NCI-H510A (cell line): ENCODE measurements at places on chromosomes 6 and 20.
A peak's percentile ranks its signal among the peaks of the same experiment; 100 is the strongest.

GRCh38 chr20:18801516-18801915 is 12.1 kb upstream of the SCP2D1 start:
- DNase-seq = no peak

- no peak for DNase-seq
Measured at GRCh38 chr6:84524636-84525035, 239.8 kb downstream of the TBX18 start.

- DNase-seq = peak; percentile 35
Measured at GRCh38 chr6:137878486-137879285, 11.6 kb downstream of the TNFAIP3 start.

GRCh38 chr20:17473659-17474058 is 57.5 kb downstream of the BFSP1 start:
- DNase-seq = no peak

- no peak for DNase-seq
Measured at GRCh38 chr20:51176876-51177275, 154.0 kb upstream of the KCNG1 start.

DNA sequence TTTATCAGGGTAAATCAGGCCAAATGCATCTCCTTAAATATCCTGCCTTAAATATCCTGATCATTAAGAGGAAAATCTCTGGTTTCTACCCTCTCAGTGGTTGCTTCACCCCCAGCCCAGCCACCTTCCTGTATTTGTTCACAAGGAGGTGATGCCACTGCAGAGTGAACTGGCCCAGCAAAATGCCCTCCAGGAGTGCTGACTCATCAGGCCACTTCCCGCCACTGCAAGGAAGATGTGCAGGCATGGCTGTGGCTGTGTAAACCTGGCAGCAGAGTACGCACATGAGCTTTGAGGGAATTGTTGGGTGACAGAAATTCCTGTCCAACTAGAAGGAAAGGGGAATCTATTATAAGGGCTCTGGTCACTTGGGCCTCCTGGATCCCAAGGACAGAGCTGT is 13.8 kb downstream of the NQO2 start:
- DNase-seq = peak; percentile 1

DNA sequence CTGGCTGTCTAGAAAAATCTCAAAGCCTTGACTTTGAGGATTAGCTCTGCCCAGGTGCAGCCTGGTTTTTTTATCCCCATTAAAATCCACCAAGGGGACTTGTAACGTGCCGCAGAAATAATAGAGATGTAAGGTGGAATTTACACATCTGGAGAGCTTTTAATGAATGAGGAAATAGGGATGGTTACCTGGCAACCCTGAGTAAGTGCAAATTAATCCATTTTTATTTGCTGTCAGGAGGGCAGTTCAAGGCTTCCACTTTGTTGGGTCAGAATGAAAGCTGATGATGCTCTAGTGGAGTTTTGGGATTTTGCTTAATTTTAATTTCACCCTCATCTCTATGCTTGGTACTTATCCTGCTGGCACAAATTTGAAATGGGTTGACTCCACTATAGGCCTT is 163.4 kb upstream of the CEP162 start:
- DNase-seq = no peak

GRCh38 chr20:25230166-25230831 is 17.6 kb upstream of the PYGB start:
- DNase-seq = no peak

DNA sequence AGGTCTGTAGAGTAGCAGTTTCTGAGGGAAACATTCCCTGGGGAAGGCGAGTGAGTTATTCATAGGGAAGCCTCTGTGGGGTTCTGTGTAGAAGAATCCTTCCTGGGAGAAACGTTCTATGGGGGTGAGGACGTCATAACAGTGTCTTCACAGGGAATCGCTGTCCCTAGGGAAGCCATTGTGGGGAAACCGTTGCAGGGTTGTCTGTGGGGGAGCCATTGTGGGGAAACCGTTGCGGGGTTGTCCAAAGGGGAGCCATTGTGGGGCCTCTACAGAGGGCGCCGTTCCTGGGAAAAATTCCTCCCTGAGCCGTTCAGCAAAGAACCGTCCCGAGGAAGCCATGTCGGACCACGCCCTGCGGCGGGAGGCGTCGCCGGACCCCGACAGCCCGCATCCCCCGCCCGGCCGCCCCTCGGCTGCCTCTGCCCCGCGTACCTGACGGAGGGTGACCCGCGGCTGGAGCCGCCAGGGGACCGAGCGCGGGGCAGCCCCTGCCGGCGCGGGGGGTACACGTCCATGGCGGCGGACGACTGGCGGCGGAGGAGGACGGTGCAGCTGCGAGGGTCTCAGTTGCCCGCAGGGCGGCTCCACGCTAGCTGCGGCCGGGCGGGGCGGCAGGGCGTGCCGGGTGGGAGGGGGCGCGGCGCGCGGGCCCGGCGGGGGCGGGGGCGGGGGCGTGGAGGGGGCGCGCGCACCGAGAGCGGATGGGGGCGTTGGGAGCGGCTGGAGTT is at the start of gene DNAAF9:
Gene DNAAF9, minus strand, starts transcription at position 630 of the 731 bp plus-strand sequence. Its CDS starts 112 bp downstream, at position 518.
- peak; percentile 62 for DNase-seq

GRCh38 chr6:153117986-153118879 is 12.8 kb downstream of the RGS17 start:
- DNase-seq = no peak

- DNase-seq = no peak
Measured at GRCh38 chr6:148080315-148080714, 262.3 kb upstream of the SASH1 start.

GRCh38 chr20:6700563-6701329 is 66.7 kb upstream of the BMP2 start:
- no peak for DNase-seq

GRCh38 chr20:58650181-58650775 is 805 bp upstream of the STX16 start:
- no peak for DNase-seq

DNA sequence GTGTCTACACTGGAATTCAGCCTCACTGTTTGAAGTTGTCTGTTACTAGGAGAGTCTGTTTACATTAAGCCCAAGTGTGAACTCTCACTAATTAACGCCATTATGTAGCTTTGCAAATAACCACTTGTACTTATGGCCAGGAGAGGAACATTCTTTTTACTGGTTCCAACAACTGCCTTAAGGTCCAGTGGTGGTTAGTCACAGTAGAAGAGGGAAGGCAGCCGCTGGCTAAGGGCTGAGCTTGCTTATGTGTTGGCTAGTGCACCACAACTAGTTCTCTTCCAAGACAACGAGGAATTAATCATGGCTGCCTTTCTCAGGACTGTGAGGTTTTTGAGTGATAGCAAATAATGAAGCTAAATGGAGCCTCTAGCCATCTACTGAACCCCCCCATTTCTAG is 14.9 kb upstream of the SLC22A23 start:
- DNase-seq = no peak
